ENCODE measurements at places on chromosomes 5 and 9.

DNA sequence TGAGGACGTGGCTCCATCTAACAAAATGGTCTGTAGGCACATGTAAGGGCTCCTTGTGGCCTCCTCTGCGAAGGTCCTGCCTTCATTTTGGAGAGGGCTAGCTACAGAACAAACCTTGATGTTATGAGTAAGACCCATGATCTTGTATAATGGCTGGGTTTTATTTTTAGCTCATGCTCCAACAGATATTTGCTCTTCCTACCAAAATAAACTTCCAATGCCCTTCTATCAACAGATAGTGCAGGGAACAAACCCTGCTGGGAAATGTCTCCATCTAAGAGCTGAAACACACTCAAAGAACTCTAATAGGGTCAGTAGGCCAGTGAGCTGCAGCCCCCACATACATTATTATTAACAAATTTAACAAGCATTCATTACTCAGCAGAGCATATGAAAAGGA, 189.5 kb downstream of the LURAP1L start:
- DNase-seq = no peak

DNA sequence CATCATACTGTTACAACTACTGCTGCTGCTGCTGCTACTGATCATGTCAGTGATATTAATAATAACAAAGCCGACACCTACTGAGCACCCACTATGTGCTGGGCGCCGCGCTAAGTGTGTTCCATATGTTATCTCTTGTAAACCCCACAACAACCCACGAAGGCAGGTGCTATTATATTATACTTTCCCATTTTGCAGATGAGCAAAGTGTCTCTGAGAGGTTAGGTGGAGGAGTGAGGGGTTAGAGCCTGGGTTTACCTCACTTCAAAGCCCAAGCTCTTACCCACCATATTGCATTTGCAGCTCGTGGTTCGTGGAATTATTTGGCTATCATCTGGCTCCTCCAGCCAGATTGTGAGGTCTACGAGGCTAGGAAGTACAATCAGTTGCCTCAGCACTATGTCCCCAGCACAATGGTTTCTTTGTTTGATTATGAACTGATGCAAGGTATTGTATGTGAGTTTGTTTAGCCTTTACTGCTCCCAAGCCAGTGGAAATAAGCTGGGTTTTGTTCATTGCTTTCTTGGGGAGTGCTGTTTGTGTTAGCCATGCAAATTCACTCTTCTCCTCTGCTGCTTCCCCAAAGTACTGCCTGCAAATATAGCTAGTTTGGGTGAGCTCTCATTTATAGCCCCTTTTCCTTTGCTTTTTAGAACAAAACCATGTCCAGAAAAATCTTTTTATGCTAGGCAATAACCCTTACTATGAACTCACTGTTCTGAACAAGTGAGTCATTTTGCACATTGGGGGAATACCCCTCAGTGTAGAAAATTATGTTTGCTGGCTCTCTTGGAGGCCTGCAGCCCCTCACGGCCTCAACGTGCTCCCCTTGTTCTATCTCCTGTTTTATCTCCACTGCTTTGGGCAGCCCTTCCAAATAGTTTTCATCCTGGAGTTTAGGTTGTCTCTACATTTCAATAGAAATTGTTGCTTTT, 47.9 kb downstream of the ALG2 start:
- DNase-seq = no peak

DNA sequence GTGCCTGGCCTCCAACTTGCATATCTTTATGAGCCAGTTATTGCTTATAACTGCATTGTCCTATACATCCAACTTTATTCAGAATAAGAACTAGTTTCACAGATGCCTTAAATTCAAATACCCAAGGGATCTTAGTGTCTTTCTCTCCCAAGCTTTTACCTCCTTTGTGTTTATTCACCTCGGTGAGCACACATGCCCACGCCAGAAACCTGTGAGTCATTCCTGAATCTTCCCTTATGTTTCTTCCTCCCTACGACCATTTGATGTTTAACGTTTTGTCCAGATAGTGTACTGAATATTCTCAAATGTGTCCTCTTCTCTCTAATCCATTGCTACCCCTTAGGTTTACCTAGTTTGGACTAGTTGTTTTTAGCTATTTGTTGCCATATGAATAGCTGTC, 55.5 kb upstream of the MEGF10 start:
- no peak for DNase-seq

- DNase-seq = no peak
These were observed 324.1 kb downstream of the PLK2 start for GRCh38 chr5:58135571-58136335.

DNA sequence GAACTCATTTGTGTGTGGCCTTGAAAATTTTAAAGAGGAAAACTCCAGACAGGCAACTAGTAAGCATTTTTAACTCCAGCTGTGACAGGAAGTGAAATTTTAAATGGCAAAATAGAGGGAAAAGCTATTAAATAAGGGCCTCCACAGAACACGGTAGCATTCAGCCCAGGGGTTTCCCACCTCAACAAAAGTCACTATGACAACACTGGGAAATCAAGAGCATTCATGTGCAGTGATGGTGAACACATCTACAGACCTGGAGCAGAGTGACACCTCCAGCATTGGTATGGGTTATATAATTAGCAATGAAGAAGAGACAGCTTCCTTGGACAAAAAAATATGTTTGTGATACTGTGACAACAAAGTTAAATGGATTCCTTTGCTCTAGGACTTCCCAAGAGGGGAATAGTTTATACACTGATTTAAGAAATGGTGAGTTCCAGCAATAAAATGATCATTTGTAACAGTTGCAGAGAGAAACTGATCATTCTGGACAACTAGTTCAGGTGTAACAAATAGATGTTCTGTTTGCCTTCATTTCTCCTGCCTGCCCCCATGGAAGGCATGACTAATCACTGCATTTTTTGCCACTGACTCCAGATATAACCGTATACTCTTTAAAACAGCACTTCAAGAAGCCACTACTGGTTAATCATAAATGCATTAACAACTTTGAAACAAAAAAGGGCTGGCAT, 93.3 kb upstream of the SLC44A1 start:
- DNase-seq = no peak

DNA sequence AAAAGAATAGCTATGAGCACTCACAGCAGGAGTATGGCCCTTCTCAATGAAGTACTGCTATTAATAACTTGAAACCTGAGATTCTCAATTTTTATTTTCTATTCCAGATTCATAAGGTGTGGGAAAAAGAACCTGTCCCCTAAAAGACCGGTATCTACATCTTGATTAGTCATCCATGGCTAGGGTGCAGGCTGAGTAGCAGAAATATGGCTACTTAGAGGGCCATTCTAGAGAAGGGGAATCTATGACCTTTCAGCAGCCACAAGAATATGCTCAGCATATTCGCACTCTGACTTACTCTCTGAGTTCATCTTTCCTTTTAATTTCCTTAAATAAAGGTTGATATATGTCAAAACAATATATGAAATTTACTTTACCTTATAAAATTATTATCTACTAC, 27.7 kb downstream of the WDR36 start:
- DNase-seq = no peak

GRCh38 chr5:54360089-54360488, 49.7 kb upstream of the ARL15 start:
- no peak for DNase-seq

DNA sequence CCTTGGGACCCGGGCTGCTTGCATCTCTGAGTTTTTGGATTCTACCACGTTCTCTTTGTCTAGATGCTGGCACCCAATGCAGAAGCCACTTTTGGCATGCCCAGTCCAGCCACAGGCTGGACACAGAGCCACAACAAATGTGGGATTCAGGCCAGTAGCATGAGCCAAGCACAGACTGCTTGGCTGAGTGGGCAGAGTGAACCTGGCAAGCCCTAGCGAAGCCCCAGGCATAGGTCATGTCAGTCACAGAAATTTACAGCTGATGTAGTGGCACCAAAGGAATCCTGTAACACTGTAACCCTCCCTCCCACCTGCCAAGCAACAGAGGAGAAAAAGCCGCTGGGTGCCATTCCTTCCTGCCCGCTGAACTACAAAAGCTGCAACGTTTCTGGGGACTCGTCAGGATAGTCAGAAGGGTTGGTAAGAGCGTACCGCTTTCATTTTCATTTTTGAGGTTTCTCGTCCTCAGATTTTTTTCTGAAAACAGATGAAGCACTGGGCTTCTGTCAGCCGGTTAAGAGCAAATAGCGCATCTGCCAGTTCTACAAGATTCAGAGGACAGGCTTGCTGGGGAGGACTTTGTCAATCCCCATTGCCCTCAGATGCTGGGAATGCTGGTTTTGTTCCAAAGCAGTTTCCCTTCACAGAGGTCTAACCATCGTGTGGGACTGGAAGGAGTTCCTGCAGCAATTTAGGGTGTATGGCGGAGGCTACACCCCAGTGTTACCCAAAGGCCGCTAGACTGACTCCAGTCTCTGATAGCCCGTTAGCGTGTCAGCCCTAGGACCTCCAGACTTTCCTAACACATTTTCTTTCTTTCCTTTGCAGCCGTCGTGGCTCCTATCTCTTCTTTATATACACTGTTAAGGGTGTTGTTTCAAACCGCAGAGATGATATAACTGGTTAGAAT, 399.0 kb downstream of the HTR1A start:
- DNase-seq = no peak

- no peak for DNase-seq
These were observed 384.4 kb upstream of the PDE4D start for GRCh38 chr5:60277941-60278340.

DNA sequence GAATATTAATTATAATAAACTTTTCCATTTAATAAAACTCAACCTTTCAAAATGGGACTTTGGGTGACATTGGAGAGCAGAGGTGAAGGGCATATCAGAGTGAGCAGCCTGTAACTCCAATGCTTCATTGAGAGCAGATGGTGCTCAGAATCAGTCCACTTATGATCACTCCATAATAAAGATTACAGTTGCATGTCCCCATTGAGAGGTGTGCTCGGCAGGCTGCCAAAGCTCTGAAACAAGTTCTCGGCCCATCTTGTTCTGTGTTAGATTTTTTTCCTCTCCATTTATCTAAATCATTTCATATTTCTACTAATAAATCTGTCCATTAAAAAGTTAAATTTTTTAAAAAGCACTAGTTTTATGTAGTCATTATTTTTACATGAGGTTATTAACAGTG, 1786.4 kb upstream of the WWC1 start:
- no peak for DNase-seq

GRCh38 chr9:20701060-20701459, 17.0 kb downstream of the FOCAD start:
- DNase-seq = no peak

GRCh38 chr5:141490271-141490670, 1.4 kb downstream of the PCDHGC5 start:
- no peak for DNase-seq

DNA sequence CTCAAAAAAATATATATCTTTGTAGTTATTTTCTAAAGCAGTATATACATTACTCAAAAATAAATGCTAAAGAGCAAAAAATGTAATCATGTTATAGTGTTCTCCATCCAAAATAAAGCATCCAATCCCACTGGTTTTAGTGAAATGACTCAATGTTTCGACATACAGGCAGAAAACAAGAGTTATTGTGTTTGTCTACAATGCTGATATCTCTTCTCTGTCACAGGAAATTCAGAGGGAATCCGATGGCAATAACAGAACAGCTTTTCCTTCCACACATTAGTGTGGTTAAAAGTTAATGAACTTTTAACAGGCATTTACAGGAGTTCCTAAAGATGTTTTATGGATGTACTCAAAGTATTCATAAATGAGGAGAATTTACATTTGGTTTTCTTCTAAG, 12.0 kb downstream of the TTC33 start:
- no peak for DNase-seq

- DNase-seq = no peak
These were observed 175.6 kb downstream of the SPATA31D1 start for GRCh38 chr9:82164159-82164558.

GRCh38 chr5:63602971-63603370, 359.3 kb downstream of the HTR1A start:
- DNase-seq = no peak

- DNase-seq = no peak
These were observed 218.8 kb upstream of the IL12B start for GRCh38 chr5:159549046-159549445.

DNA sequence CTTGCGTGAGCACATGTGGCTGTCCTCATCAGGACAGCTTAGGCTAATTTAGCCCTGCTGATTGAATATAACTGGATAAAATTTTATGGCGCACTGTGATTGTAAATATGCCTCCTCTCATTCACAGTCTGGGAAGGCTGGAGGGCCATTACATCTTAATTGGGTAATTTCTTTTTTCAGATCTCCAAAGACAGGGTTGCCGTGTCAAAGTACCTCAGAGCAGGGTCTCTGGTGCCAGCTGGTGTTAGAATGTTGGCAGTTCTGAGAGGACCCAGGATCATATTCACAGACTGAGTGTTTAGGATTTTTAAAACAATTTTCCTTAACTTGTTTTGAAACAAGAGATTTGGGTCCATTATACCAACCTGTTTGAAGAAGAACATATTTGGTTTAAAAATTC, 455.7 kb upstream of the TLE4 start:
- no peak for DNase-seq

DNA sequence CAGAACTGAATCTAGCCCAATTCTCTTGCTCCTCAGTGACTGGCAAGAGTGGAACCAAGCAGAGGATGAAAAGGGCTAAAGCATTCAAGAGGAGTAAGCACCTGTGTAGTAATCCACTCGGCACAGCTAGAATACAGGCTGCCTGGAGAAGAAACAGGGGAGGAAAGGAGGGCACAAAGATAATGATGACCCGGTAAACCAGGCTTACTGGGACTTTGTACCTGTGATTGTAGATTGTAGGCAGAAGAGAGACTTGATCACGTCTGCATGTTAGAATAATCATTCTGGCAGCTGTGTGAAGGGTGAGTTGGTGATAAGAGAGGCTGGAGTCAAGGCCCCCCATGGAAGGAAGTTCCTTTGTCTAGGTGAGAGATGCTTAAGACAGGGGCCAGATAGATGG, 20.6 kb upstream of the TNFSF15 start:
- no peak for DNase-seq

GRCh38 chr5:95631255-95631958, 11.5 kb downstream of the GPR150 start:
- DNase-seq = no peak

DNA sequence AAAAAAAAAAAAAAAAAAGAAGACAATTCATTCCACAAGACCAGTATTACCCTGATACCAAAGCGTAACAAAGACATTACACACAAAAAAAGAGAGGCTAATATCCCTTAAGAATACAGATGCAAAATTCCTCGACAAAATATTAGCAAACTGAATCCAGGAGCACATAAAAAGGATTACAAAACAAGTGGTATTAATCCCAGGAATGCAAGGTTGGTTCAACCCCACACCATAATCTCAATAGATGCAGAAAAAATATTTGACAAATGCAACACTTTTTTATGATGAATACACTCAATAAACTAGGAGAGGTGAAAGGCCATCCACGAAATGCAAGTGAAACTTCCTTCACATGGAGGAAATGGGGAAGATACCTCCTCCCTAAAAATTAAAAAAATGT, 80.1 kb upstream of the TLR4 start:
- DNase-seq = no peak

DNA sequence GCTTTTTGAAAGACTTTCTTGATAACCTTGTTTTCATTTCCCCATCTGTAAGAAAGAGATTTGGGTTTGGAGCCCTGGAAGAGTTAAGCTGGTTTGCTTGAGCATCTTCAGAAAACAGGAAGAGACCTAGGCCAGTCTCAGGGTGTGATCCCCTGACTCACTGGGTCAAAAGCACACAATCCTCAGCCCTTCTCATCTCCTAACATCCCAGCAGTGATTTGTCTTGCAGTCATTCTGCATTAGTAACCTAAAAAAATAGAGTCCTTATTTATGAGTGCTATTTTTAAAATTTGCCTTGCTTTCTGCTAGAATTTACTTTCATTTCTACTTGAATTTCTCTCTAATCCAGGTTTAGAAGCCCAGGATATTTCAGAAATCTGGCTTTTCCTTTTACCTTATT, 16.4 kb upstream of the ARSB start:
- no peak for DNase-seq

Measured in stimulated activated CD4-positive, alpha-beta T cell treated with anti-CD3 and anti-CD28 coated beads, Interleukin-1b, Interleukin-23, amount 100 ng/mL, for 4 hours (primary cell).